RPMI7951 (cell line): ENCODE measurements at places on chromosomes 7 and 10.
A peak's percentile ranks its signal among the peaks of the same experiment; 100 is the strongest.

DNA sequence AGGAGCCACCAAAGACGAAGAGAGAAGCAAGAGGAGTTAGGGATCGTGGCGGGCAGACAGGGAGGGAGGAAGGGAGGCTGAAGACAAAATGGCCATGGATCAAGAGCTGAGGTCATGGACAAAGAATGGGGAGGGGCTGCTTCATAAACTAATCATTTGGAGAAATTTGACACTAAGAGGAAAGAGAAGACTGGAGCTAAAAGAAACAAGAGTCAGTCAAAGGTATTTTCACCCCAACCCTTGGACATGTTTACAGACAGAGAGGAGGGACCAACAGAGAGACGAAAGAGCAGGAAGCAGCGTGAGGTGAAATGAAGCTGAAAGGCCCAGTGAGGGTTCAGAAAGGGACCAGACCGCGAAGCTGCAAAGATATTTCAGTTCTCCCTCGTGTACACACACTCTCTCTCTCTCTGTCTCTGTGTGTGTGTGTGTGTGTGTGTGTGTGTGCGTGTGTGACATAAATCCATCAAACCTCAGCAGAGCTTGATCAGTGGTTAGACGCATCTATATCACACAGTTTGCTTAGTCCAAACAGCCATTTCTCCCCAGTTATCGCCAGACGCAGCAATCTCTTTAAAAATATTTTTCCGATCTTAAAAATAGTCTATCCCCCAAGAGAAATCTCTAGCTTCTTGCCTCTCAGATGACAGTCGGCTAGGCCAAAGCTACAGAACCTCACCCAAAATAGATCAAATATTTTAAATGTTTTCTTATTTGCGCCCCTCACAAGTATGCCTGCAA is 12.5 kb upstream of the CALD1 start:
- no peak for DNase-seq

DNA sequence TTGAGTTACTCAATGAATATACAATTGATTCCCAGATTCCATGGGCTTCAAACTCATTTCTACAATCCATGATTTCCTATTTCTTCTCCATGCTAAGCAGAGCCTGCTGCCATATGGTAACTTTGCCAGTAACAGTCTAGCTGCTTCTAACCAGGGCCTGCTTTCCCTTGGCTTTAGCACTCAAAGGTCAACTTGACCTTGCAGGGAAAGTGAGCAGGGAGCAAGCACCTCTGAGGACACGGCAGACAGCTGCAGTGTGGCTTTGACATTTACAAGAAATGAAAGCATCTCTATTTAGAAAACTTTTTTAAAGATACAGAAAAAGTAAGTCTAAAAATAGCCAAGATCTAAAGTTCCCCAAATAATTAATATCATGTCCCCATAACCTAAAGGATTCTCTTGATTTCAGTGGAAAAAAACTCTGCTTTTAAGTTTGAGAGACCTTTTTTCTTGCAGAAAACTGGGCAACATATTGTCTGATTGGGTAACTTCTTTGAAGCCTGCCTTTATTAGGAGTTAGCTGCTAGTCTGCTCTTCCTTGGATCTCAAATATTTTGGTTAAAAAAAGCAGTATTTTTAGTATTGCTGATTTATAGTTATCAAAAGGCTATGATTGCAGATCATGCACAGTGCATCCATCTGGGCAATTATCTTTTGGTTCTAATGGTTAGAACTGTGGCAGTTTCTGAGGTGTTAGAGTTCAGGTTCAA is 257.9 kb downstream of the AHR start:
- no peak for DNase-seq

GRCh38 chr7:130393101-130393561 is 12.8 kb downstream of the CPA1 start:
- no peak for DNase-seq

DNA sequence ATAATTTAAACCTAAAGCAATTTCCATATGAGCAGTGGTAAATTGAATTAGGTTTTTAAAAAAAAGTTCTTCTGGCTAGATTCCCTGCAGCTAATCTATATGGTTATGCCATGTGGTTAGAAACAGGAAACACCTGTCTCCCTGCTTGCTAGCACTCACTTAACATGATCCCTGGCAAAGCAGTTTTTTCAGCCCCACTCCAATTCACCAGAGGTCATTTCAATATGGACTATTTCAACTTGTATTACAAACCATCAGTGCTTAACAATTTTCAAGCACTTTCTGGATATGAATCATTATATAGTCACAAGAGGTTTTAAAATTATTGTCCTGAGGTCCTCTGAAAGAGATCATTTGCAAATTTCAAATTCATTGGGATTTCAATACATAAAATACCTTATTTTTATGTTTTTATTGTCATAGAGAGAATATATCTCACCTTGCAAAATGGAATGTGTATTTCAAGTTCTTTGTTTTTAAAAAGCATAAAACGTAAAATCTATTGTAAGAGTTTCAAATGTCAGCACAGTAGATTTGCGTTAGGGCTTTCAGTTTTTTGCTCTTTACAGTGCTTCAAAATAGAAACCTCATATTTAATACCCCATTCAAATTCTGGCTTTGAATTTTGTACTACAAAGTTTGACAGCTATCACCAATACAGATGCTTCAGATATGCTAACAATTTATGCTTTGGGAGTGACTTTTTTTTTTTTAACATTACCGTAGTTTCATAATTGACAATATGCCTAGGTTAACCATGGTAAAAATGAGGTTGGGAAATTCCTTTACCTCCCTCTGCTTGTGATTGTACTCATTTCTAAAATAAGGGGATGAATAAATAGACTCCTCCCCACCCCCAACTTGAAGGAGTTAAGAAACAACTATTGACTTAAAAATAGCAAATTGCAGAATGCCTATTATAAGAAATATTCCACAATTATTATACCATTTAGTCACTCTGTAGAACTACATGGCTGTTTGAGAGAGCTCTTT is 117.5 kb upstream of the HGF start:
- no peak for DNase-seq

DNA sequence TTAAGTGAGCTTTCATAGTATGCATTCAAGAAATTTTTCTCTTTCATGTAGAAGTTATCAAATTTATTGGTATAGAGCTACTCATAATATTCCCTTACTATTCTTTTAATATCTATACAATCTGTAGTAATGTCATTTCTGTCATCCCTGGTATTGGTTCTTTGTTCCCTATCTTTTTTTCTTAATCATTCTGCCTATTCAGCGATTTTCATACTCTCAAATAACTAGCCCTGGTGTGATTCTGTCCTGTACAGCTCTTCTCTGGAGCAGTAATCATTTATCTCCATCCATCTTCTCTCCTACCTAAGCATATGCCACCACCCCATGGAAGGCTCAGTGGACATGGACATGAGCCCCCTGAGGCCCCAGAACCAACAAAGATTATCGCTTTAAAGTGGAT is 213.2 kb upstream of the NEBL start:
- no peak for DNase-seq

DNA sequence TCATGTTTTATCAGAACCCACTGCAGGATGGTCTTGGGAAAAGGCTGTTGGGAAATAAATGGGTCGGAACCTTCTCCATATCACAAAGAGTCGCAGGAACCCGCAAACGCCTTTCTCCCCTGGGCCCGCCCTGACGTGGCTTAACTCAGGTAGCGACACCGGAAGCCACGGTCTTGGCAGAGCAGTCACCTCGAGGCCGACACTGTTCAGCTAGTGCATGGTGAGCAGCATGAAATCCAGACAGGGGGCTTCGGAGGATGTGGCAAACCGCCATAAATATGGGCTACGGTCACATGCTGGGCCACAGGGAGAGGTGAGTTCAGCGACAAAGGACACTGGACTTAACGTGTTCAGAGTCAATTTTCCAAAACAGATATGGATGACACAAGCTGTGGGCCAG is 421.9 kb downstream of the PTPRN2 start:
- no peak for DNase-seq

- DNase-seq: no peak
Observed at GRCh38 chr7:51033727-51034520, 251.2 kb upstream of the GRB10 start.

GRCh38 chr7:76411626-76412025 is 2.1 kb upstream of the SSC4D start:
- no peak for DNase-seq

- DNase-seq: no peak
Observed at GRCh38 chr10:17497446-17498030, 43.1 kb upstream of the ST8SIA6 start.

DNA sequence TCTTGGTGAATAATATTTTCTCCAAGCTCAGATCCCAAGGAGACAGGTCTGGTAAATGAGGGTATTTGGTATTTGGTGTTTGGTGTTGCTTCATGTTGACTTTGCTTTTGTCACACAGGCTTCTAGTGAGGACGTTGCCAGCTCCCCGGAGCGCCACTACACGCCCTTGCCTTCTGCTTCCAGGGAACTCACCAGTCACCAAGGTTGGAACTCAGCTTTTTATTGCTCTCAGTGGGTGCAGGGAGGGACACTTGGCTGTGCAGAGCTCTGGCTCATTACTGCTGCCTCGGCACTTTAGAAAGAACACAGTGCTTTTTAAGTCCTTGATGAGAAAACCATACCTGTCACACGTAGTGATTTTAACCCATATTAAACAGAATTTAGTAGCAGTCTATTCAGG is 892.9 kb downstream of the LRMDA start:
- no peak for DNase-seq

DNA sequence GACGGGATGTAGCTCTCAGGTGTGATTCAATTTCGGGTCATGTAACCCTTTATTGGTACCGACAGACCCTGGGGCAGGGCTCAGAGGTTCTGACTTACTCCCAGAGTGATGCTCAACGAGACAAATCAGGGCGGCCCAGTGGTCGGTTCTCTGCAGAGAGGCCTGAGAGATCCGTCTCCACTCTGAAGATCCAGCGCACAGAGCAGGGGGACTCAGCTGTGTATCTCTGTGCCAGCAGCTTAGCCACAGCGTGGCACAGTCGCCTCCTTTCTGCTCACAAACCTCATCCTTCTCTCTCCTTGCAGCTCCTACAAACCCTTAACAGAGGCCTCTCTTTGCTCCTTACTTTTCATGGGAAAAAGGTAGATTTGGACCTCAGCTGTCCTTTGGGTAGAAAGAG is 197.5 kb upstream of the PRSS58 start:
- peak; percentile 58 for DNase-seq

DNA sequence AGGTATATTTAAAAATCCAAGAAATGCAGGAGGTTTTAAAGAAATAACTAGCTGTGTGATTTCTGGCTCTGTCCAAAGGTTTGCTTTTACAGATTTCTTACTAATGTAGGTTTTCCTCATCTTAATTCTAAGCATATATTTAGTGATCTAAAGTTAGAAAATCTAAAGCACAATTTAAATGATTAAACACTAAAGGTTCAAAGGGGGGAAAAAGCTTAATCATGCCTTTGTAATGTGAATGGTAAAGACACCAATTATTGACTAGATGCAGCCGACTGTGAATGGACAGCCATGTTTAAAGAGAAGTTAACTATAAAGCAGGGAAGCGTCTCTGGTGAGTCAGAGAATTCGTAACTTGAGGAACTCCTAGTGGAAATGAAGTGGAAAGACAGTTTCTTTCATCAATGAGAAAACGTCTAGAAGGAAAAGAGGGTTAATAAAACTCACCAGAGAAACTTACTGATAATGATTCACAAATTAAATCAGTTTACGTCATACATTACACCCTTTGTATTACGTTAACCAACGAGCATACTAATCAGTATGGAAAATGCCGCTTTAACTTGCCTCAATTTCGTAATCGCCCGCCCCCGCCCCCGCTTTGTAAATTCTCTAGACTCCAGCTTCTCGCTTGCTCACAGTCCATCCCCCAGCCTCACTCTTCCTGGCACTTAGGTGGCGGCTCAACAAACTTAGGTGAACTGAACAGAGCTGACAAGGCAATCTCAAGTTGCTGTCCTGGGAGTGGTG is 1.1 kb upstream of the HBP1 start:
- DNase-seq: peak; percentile 82

DNA sequence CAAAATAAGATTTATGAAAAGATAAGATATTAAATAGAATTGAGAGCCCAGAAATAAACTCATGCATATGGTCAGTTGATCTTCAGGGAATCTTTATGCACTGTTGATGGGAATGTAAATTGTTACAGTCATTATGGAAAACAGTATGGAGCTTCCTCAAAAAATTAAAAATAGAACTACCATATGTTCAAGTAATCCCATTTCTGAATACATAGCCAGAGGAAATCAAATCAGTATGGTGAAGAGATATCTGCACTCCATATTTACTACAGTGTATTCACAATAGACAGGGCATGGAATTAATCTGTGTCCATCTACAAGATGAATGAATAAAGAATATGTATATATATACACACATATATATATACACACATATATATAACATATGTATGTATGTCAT is 122.3 kb upstream of the CSTF2T start:
- DNase-seq: no peak

- no peak for DNase-seq
Observed at GRCh38 chr10:117617659-117618058, 75.1 kb downstream of the EMX2 start.

DNA sequence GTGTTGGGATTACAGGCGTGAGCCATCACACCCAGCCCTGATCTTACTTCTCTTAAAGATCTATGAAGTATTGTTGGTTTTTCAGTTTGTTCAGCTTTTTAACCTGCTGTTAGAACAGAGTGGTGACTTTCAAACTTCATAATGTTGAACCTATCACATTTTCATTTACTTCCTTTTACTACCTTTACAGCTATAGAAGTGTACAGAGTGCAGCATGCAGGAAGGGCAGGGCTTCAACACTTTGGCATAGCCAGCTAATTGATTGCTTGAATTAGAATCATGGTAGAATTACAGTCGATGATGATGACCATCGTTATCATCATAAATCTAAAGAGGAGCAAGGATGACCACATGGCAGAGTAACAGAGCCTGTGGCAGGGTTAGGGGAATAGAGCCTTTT is 55.5 kb downstream of the AOAH start:
- no peak for DNase-seq

GRCh38 chr10:29022513-29022912 is 266.4 kb upstream of the LYZL1 start:
- DNase-seq: no peak
